Activated CD4-positive, CD25-positive, alpha-beta regulatory T cell treated with anti-CD3 and anti-CD28 coated beads, Interleukin-2, amount 50 U/mL, for 24 hours (primary cell): ENCODE measurements at places on chromosomes 6 and 20.
A peak's percentile ranks its signal among the peaks of the same experiment; 100 is the strongest.

- ATAC-seq = no peak
Measured at GRCh38 chr6:158627168-158627939, 17.2 kb downstream of the DYNLT1 start.

DNA sequence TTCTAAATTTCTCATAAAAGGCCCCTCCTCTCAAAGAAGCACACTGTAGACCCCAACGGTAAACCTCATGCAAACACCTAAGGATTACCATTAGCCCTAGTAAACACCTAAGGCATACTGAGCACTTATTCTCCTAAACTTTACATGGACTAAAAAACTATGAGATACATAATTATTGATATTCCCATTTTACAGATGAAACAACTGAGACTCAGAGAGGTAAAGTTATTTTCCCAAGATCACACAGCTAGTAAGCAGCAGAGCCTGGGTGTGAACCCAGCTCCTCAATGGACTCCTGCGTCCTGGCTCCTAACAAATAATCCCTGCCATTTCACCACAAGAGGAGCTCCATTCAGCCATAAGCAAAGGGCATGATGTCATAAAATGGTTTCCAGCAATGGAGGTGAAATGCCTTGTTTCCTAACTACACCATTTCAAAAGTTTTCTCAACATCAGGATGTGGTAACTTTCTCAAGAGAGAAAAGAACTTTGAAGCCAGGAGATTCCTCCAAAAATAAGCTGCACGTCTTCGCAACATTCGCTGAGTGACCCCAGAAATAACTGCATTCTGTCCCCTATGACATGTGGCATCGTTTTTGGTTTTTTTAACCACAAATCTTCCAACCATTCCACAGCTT is 4.1 kb downstream of the ATP9A start:
- no peak for ATAC-seq

GRCh38 chr6:122789182-122790027 is at the start of gene SMPDL3A:
Gene SMPDL3A (plus strand): TSS chr6:122789258. CDS start chr6:122789347, 89 bp downstream.
- ATAC-seq = peak; percentile 60

- ATAC-seq = no peak
Measured at GRCh38 chr6:39553860-39554802, 171.1 kb downstream of the KIF6 start.

GRCh38 chr6:157552081-157552747 is 171.2 kb downstream of the ZDHHC14 start:
- ATAC-seq = no peak

- no peak for ATAC-seq
Measured at GRCh38 chr6:137878486-137879285, 11.6 kb downstream of the TNFAIP3 start.

DNA sequence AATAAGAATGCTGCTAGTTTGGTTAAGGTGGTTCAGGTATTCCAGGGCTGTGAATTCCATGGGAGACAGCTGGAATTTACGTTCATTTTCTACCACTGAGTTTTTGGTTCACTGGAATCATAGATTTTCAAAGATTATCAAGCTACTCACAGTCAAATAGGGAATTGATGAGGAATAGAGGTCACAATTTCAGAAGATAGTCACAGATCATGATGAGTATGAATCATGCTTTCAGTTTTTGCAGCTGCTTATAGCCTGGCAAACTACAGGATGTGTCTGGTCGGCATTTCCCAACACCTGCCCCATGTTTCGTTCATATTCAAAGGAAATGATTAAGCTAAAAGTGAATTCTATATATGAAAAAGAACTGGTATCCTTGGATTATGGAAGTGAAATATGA is 58.7 kb downstream of the BCKDHB start:
- peak; percentile 95 for ATAC-seq

- ATAC-seq = no peak
Measured at GRCh38 chr6:27870291-27870870, 41.8 kb downstream of the OR2B2 start.

GRCh38 chr20:20791664-20792568 is 79.5 kb upstream of the RALGAPA2 start:
- ATAC-seq = no peak

- no peak for ATAC-seq
Measured at GRCh38 chr6:127966616-127967015, 65.8 kb upstream of the THEMIS start.

DNA sequence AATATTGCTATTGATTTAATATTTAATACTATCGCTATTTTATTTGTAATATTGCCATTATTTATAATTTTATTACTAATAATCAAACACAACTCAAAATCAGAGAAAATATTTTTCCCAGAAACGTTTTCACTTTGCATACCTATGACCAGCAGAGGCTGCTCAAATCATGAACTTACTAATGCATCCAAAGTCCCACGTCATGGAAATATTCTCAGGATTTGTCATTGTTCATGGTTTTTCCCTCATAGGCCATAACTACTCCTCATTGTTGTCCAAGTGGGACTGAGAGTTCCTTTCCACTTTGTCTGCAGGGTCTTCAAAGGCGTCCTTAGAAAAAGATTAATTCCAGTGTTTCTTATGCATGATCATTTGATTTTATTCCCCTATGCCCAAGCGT is 344.8 kb downstream of the THBS2 start:
- ATAC-seq = no peak

- ATAC-seq = no peak
Measured at GRCh38 chr20:8309634-8310033, 177.6 kb downstream of the PLCB1 start.
